NCI-H2227 treated with DMSO at 0.1 percent for 48 hours (cell line): ENCODE measurements at places on chromosomes 11 and 22.
A peak's percentile ranks its signal among the peaks of the same experiment; 100 is the strongest.

DNA sequence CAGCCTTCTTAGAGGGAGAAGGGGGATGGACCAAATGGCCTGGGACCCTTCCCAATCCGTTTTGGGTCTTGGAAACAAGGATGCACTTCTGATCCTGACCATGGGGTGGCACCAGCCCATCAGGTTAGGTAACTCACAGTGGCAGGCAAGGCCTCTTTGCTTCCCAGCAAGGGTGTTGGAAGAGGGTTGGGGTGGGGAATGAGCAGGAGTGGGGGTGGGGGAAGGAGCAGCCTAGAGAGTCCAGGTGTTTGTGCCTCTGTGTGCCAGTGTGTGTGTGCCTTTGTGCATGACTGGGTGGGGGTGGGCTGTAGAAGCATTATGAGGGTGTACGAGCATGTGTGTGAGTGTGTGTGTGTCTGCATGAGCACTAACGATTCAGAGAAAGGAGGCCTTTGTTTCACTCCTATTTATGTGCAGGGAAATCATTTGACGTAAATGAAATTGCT lies 213.1 kb downstream of the INSC start:
- DNase-seq: peak; percentile 31

DNA sequence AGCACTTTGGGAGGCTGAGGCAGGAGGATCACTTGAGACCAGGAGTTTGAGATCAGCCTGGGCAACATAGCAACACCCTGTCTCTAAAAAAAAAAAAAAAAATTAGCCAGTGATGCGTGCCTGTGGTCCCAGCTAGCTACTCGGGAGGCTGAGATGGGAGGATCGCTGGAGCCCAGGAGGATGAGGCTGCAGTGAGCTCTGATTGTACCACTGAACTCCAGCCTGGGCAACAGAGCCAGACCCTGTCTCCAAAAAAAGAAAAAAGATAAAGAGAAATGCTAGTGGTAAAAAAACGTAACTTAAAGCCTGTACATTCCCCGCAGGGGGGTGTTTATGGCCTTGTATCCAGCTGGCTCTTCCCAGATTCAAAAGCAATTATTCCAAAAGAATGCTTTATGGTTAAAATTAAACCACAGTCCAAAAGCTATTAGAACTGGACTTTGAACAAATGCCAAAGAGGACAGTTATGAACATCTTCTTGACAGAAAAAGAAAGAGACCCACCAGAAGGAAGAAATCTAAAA lies 16.4 kb upstream of the SNX32 start:
- no peak for DNase-seq

DNA sequence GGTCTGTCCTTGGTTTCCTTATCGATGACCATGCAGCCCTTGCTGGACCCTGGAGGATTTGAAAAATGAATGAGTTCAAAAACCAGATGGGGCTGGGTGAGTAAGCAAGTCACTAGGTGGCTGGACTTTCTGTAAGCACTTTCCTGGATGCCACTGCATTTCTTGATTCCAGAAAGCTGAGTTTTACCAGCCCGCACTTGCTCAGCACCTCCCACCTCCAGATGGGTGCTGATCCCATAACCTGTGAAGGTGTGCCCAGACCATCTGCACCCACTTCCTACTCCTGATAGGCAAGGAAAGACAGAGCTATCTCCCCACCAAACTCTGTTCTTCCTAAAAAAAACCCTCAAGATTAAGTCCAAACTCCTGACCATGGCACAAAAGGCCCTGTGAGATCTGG lies 21.1 kb downstream of the ASCC2 start:
- DNase-seq: no peak

GRCh38 chr11:125341676-125342075 lies 154.4 kb downstream of the FEZ1 start:
- DNase-seq: no peak

GRCh38 chr22:17836992-17837742 lies 62.9 kb upstream of the BID start:
- no peak for DNase-seq

DNA sequence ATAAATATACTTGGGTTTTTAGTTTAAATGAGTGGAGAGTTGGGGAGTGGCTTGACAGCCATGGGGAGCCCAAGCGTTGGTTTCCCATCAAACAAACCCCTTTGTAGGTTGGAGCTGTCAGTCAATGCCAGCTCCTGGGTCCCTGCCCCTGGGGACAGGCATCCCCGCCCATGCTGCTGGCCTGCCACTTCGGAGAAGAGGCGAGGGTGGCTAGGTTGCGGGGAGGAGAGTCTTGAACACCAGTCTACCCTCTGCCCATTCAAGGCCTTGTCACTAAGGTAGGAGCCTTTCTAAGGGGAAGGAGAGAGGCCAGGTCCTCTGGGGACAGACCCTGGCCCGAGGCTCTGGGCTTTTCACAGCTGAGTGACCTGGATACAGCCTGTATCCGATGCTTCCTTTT lies 211.9 kb upstream of the CADM1 start:
- DNase-seq: no peak

DNA sequence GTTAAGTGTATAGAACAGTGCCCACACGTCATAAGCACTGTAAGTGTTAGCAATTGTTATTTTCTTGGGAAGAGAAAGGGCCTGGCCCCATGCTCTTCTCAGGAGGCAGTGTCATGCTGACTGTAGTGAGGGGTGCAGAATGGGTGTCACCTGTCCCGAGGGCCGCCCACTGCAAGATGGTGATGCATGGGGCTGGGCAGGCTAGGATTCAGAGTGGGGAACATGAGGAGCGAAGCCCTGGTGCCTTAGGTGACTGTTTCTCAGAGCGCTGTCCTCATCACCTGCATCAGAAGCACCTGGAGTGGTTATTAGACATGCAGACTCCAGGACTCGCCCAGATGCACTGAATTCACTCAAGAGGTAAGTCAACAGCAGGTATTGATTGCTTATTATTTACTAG lies 101.0 kb upstream of the PARVA start:
- DNase-seq: no peak

DNA sequence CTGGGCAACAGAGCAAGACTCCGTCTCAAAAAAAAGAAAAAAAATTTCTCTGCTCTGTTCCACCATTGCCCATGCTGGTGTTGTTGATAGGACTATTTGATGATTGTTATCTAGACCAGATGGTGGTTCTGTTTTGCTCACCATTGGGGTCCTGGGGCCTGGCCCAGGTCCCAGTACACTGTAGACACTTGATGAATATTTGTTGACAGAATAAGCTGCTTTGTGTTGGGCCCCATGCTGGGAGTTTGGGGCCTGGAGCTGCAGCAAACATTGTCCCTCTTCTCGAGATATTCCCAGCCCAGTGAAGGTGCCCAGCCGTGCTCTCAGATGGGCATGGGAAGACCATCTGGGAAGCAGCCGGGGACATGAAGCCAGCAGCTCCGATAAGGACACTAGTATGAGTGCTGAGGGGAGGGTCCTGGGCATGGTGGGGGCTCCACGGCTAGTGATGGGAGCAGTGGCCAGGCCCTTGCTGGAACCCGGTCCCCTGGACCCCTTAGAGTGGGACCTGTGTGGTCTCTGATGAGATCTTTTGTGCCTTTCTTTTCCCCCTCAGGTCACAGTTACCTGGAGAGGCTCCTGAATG lies 13.6 kb downstream of the INCENP start:
- no peak for DNase-seq

DNA sequence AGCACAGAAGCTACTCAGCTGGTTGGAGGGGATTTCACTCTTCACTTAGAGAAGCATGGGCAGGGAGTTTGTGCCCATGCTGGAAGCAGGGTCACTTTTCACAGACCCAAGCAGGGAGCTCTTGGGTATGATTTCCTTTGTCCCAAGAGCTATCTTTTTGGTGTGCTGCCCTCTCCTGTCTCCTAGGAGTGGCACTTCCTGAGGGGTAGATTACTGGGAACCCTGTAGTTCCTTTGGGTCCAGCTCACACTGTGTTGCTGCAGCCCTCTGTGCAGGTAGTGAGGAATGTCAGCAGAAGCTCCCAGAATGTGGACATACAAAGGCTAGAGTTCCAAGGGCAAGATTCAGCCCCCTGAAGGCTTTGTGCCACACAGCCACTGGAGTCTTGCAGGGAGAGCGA lies 537.1 kb upstream of the ANO3 start:
- DNase-seq: no peak

- no peak for DNase-seq
Observed at GRCh38 chr22:28768701-28769393, 3.6 kb upstream of the CCDC117 start.

GRCh38 chr11:82671451-82671850 lies 62.2 kb downstream of the FAM181B start:
- no peak for DNase-seq

DNA sequence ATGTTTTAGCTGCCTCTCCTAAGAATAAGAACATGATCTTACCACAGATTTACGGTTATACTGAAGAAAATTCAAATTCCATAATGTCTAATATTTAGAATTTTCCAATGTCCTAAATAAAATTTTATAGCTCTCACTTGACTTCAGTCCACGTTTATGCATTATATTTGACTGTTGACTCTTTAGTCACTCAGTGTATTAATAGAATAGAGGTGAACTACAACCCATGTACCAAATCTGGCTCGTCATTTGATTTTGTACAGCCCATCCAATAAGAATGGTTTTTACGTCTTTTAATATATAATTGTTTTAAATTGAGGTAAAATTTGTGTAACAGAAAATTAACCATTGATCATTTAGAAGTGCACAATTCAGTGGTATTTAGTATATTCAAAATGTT lies 34.9 kb downstream of the KDM2A start:
- no peak for DNase-seq

DNA sequence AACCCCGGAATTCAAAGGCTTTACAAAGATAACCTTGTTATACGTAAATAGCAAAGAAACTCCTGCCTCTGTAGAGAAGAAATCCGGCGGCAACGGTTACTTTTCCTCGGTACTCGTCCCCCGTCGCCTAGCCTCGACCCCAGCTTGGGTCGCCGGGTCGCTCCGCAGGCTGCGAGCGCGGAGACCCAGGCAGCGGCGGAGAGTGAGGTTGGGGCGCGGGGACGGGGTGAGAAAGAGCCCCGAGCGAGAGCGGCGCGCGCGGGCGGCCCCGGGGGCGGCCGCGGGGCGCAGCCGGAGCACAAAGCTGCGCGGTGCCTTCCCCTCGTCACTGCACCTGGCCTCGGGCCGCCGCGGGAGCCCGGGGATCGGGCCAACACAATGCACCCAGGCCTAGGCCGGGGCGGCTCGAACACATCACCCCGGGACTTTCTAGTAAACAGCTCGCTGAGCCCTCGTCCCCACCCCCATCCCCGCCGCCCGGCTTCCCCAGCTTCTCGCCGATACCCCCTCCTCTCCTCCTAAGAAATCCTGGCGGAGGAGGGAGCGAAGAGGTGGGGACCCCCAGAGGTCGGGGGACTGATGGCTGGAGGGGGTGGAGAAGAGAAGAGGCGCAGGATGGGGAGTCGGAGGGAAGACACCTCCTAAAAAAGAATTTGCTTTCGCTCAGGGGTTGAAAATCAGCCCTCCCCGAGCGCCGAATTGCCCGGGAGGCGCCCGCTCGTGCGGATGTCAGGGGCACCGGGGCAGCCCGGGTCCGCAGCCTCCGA lies 845 bp downstream of the MPPED2 start:
- no peak for DNase-seq

GRCh38 chr11:128628325-128628673 lies 40.9 kb upstream of the ETS1 start:
- DNase-seq: no peak

GRCh38 chr11:33828604-33829429 lies 54.5 kb upstream of the FBXO3 start:
- no peak for DNase-seq

GRCh38 chr11:32312865-32313403 lies 122.4 kb downstream of the WT1 start:
- DNase-seq: no peak

GRCh38 chr22:28414913-28415312 lies 264.7 kb downstream of the TTC28 start:
- no peak for DNase-seq

GRCh38 chr11:36558571-36559413 lies 9.0 kb upstream of the RAG1 start:
- DNase-seq: no peak

DNA sequence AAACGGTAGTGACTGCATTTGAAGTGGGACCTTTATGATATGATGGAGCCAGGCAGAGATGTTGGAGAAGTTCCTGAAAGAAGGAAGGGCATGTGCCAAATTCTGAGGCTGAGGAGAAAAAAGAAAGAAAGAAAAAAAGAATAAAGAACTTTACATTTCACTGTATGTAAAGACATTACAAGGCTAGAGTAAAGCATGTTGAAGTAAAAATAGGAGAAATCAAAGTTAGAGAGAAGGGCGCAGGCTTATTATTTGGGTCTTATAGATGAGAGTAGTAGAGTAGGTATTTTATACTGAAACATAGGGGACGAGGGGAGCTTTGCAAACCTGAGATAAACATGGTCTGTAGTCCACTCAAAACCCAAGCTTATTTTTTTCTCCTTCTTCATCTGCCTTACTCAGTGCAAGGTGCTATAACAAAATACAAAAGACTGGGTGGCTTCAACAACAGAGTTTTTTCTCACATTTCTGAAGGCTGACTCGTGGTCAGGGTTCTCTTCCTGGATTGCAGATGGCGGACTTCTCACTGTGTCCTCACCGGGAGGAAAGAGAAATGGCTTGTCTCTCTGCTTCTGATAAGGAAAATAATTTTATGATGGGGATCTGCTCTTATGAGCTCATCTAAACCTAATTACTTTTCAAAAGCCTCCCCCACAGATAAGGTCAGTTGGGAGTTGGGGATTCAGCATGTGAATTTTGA lies 2.7 kb downstream of the HBG1 start:
- DNase-seq: no peak

DNA sequence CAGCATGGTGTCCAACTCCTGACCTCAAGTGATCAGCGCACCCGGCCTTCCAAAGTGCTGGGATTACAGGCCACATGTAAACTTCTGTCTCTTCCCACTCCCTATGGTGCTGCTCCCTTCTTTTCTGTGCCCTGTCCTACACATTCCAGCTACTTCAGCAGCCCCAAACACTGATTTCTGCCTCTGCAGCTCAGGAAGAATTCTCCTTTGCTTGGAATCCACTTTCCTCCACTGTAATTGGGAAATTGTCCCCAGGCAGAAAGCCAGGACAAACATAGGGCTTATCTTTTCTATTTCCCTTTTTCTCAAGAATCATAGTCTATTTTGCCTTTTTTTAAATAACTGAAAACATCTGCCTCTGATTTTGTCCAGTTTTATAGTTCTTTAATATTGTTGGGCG lies 21.3 kb upstream of the DRG1 start:
- no peak for DNase-seq

DNA sequence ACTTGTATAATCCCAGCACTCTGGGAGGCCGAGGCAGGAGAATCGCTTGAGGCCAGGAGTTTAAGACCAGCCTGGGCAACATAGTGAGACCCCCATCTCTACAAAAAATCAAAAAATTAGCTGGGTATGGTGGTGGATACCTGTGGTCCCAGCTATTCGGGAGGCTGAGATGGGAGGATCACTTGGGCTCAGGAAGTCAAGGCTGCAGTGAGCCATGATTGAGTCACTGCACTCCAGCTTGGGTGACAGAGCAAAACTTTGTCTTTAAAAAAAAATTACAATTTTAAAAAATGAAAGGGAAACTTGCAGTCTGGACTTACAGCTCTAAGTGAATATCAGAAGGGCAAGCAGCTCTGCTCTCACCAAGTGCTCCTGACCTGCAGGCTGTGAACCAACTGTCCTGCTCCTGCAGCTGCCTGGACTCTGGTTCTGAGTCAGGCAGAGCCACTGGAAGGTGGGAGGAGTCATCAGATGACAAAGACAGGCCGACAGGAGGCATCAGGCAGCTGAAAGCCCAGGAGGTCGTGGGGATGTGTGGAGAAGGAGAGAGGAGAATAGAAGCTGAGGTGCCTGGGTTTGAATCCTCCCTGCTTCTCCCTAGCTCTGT lies 9.6 kb downstream of the SMTNL1 start:
- DNase-seq: no peak

- no peak for DNase-seq
Observed at GRCh38 chr22:39797528-39798147, 95.9 kb downstream of the ENTHD1 start.

- no peak for DNase-seq
Observed at GRCh38 chr22:42528591-42529307, 9.2 kb upstream of the RRP7A start.

- no peak for DNase-seq
Observed at GRCh38 chr11:70951139-70951804, 301.1 kb downstream of the SHANK2 start.
